BJ (cell line): ENCODE measurements at places on chromosomes 6 and 20.

DNA sequence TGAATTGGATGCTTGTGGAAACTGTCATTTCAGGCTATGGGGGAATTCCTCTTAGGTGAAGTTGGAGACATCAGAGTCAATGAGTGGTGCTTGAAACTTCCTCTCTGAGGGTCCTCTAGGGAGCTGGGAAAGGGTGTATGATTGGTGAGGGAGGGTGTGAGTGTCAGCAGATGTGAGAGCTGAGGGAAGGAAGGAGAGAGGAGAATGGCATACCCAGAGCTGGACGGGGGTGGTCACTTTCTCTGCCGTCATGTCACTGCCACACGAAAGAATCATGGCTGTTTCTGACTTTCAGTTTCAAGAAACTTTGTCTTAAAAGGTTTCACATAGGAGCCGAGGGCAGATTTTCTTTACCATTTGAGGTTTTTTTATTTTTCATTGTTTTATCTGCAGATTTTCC is 50.3 kb downstream of the DEK start:
- no peak for DNase-seq

- no peak for DNase-seq
These were observed 16.0 kb downstream of the BCAS4 start for GRCh38 chr20:50810842-50811241.

- no peak for DNase-seq
These were observed 200.5 kb upstream of the HSF2 start for GRCh38 chr6:122198922-122199321.

DNA sequence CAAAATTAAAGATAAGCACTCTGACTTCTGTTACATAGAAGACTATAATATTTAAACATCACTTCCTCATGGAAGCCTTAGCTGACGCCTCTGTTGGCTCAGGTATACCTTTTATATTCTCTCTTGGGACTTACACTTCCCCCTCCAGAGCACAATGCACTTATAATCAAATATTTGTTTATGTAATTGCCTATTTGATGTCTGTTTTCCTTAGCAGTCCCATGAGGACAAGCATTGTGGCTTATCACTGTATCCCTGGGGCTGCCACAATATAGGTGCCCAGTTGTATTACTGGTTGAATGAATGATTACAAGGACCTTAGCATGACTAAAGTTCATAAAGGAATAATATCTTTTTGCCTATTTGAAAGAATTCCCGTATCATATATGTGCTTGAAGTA is 186.7 kb upstream of the VGLL2 start:
- DNase-seq = no peak

GRCh38 chr6:42527204-42527603 is 36.6 kb upstream of the UBR2 start:
- DNase-seq = no peak
